ENCODE measurements at places on chromosomes 2 and 18. TPM values are rescaled to one million over a fixed set of nuclear protein-coding genes. Genes with fewer than 3 reads are reported as not detected.

GRCh38 chr18:9760641-9761040 is 52.5 kb downstream of the RAB31 start:
- no peak for DNase-seq

Gene C2orf80
- total RNA-seq, result not detected

Gene PSMA8
- total RNA-seq, result 1.2 TPM

Gene TMEM169
- 1.3 TPM for total RNA-seq

Gene DPP10
- total RNA-seq, result not detected

DNA sequence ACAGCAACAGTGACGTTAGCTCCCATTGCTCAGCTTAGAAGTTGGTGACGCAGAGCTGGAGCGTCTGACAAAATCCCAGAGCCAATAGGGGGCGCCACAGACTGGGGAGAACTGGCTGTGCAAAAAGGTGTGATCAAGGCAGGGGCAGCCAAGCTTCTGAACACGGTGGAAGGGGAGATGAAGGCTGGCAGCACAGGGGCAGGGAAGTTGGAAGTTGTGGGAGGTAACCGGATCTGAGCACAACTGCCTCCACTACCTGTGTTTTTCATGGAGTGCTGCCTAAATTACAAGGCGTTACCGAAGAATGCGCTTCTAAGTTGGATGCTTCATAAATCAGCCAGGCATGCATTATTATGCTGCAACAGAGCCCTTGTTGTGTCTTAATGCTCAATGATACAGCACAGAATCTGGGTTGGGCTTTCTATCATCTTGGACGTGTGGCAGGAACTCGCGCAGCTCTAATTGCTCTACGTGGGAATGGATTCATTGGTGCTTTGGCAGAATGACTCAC is 370.0 kb downstream of the SLC4A3 start:
- no peak for DNase-seq

DNA sequence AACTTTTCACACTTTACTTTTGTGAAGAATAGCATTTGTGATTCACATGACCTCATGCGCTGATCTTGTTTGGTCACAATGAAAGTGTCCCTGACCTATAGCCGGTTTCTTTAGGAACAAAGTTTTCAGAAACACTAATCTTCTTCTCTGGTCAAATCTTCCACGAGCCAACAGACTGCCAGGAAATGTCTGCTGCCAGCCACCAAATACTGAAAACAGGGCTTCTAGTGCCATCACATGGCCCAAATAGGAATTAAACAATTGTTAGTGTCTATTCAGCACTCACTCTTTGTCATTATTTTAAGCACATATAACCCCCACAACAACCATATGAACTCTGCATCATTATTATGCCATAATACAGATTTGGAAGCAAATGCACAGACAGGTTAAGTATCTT is 286.5 kb upstream of the SYT4 start:
- DNase-seq, result no peak

DNA sequence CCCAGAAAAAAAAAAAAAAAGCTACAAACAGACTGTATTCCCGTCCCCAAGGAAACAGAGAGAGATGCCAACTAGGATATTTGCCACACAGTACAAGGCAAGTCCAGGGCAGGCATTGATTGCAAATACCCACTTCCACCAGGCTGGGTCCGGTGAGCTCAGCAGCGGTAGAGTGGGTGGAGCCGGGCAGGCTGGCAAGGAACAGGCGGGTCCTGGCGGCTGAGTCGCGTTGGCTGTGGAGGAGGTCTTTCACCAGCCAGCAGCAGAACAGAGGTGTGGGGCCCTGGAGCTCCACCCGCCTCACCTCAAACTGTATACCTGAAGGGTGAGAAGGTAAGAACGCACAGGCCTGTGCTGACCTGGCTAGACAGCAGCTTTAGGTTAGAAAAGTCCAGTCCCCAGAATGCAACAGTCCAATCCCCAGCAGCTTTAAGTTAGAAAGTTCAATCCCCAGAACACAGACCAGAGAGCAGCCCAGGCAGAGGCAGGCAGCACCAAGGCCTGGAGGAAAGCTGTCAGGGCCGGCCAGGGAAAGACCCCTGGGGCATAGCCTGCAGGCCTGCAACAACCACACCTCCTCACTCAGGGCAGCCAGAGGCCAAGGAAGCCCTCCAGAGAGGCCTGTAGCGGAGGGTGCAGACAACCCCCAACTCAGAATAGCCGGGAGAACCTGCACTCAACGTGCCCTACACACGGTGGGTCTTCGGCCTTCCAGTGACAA is 21.9 kb upstream of the MTERF4 start:
- no peak for DNase-seq

DNA sequence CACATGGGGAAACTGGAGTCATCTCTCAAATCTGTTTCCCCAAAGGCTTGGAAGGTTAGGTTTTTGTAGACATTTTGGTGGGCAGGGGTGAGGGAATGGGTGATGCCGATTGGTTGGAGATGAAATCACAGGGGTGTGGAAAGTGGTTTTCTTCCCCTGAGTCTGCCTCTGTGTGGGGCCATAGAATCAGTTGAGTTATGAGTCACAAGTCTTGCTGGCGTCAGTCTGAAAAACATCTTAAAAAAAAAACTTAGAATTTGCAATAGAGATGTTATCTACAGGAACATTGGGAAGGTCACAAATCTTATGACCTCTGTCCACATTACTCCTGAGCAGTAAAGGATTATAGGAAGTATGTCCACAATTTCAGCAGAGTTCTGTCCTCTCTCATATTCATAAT is 314.6 kb downstream of the CNTNAP5 start:
- no peak for DNase-seq

Gene MTCL1
- total RNA-seq, result 0.50 TPM

DNA sequence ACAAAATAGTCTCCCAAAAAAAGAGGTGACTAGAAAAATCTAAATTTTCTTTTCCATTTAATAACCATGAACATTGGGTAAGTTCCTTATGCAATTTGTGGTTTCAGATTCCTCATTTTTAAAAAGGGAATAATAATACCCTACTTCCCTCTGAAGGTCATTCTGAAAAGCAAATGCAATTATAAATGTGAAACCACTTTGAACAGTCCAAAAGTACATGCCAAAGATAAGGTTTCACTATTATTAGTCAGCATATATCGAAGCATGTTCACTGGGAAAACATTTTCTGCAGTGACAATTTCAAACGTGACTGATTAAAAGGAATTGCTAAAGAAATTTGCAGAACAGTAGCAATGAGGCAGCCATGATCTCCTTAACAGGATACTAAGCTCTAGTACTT is 100.1 kb upstream of the RNF152 start:
- no peak for DNase-seq
